Left ventricle myocardium superior (tissue), 1 donor: ENCODE measurements at places on chromosomes 16 and 17. TPM values are rescaled to one million over a fixed set of nuclear protein-coding genes. Genes with fewer than 3 reads are reported as not detected.

CLEC18C gene
- not detected for total RNA-seq

DNA sequence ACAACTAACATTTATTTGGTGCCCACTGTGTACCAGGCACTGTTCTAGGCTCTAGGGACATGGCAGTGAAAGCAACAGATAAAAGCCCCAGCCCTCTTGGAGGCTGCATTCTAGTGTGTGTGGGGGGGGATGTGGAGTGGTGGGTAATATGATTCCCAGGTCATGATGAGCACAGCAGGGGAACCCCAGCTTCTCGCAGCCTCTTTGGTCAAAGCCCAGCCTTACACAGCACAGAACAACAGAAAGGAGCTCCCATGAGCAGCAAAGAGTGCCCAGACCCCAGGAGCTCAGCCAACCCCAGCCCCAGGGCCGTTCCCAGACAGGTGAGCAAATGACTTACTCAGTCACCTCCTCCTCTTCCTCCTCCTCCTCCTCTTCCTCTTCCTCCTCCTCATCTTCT lies 21.9 kb downstream of the CNGB1 start:
- DNase-seq, result no peak

DNA sequence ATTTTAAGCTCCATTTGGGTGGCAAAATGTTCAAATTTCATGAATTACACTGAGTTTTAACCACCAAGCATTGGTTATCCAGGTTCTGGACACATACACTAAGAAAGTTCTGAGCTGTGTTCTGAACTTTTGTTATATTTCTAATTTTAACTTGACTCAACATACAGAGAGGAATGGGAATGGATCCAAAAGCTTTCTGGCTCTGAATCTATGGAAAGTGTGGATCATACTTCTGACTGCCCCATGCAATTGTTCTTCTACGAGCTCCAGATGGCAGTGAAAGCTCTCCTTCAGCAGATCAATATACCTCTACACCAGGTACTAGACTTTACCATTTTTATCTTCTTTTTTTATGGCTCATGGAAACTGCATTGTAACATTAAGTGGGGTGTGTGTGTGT lies 113.0 kb upstream of the NOG start:
- no peak for DNase-seq

PHAF1 gene
- total RNA-seq, result 10.7 TPM

GRCh38 chr17:76888661-76889060 lies 20.5 kb downstream of the MGAT5B start:
- no peak for DNase-seq

CORO7 gene
- 10.1 TPM for total RNA-seq

CCL5 gene
- total RNA-seq, result 4.2 TPM

GRCh38 chr17:17515934-17516930 lies 20.0 kb upstream of the RASD1 start:
- DNase-seq, result no peak

GRCh38 chr17:51079049-51079448 lies 41.6 kb downstream of the SPAG9 start:
- DNase-seq, result no peak

GRCh38 chr16:67155295-67156142 lies 4.2 kb downstream of the TRADD start:
- DNase-seq, result peak; percentile 90

DNA sequence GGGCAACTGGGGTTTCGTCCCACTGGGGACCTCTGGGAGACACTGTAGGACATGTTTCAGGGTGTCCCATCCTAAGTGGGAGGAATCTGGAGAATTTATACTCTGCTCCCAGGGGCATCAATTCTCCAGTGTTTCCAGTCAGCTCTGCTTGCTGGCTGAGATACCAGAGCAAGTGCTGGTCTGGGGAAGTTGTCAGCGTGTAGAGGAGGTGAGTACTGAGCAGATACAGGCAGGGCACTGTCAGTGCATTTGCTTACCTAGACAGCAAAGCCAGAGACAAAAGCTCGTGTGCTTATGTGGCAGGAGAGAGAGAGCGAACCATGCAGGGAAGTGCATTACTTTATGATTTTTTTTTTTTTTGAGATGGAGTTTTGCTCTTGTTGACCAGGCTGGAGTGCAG lies 20.2 kb upstream of the TOX3 start:
- DNase-seq, result no peak

DNA sequence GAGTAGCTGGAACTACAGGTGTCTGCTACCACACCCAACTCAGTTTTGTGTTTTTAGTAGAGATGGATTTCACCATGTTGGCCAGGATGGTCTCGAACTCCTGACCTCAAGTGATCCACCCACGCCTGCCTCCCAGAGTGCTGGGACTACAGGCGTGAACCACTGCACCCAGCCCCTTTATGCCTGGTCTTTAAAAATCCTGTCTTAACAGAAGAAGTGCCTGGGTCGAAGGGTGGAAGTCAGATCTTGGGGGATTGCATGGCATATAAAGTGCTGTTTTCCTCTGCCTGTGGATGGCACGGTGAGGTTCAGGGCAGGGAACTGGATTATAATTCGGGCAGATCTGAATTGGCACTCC lies 30.3 kb downstream of the ZC3H18 start:
- DNase-seq, result no peak

TK1 gene
- 2.1 TPM for total RNA-seq

- DNase-seq, result no peak
Measured at GRCh38 chr17:15952048-15952532, 7.2 kb downstream of the ADORA2B start.

CCNF gene
- 1.1 TPM for total RNA-seq

DNA sequence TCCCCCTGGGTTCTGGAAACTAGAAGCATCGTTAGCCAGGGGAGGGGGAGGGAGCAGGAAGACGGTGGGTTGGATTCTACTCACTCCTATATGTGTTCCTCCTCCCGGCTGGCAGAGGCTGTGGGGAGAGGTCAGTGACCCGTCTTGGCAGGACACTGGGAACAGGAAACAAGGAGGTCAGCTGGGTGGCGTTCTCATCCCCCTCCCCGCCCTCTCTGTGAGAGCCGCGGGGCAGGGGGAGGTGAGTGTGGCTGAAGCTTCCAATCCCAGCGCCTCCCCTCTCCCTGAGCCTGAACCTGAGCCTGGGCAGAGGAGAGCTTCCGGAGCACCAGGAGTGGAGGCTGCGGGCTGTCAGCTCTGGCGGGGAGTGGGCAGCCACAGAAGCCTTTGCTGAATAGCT lies 12.5 kb downstream of the GPRC5C start:
- DNase-seq, result peak; percentile 73

MPV17L gene
- 5.3 TPM for total RNA-seq

GRCh38 chr16:759110-759910 lies 1.2 kb upstream of the MSLN start:
- DNase-seq, result no peak

DNA sequence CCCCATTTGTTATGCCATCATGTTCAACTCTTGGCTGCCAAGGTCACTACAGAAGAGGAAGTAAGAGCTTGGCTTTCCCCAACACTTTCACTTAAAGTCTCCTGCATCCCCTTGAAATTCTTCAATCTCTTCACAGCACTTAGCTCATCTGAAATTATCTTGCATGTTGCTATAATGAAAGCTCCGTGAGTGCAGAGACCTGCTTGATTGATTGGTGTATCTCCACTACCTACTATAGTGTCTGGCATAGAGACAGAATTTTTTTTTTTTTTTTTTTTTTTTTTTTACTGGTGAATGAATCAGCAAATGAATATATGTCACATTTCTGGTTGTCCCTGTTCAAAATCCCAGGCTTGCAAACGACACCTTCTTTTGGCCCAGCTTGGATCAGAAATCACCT lies 1.9 kb upstream of the SDR42E1 start:
- no peak for DNase-seq
